Activated CD4-positive, alpha-beta T cell treated with anti-CD3 and anti-CD28 coated beads, Interleukin-2, amount 50 U/mL, for 16 hours (primary cell): ENCODE measurements at places on chromosomes 5 and 9.

GRCh38 chr9:78158286-78158685 is 77.6 kb upstream of the CEP78 start:
- no peak for DNase-seq

- no peak for DNase-seq
Measured at GRCh38 chr5:143574236-143574635, 170.8 kb upstream of the NR3C1 start.

GRCh38 chr5:96427824-96428223 is 5.2 kb downstream of the PCSK1 start:
- no peak for DNase-seq

DNA sequence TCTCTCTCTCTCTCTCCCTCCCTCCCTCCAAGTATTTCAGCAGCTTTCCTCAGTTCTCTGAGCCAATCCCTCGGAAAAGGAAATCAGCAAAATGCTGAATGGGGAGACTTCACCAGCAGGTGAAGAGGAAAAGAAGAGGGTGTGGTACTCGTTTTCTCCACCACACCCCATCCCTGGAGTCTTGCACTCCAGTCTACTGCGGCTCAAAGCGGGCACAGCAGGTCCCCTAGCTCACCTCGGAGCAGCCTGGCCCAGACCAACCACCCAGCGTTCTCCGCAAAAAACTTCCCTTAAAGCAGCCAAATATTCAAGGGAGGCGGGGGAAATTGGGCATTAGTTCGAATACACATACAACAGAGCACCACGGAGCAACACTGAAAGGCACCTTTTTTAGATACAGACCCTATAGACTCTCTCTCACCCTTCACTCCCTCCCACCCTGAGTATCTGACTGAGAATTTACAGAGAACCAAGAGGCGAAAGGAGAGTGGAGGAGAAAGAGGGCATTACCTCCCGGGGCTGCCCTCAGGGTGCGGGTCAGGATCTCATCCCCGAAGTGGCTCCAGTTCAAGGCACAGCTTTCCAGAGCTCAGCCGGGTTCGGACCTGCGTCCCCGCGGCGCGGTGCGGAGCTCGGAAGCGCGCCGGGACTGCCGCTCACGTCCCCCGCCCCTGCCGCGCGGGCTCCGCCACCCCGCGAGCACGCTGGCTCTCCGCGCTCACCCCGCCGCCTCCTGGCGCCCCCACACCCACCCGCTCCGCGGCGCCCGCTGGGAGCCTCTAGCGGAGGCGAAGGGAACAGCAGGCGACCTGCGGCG is 1638.5 kb upstream of the C9orf72 start:
- peak; percentile 34 for DNase-seq

DNA sequence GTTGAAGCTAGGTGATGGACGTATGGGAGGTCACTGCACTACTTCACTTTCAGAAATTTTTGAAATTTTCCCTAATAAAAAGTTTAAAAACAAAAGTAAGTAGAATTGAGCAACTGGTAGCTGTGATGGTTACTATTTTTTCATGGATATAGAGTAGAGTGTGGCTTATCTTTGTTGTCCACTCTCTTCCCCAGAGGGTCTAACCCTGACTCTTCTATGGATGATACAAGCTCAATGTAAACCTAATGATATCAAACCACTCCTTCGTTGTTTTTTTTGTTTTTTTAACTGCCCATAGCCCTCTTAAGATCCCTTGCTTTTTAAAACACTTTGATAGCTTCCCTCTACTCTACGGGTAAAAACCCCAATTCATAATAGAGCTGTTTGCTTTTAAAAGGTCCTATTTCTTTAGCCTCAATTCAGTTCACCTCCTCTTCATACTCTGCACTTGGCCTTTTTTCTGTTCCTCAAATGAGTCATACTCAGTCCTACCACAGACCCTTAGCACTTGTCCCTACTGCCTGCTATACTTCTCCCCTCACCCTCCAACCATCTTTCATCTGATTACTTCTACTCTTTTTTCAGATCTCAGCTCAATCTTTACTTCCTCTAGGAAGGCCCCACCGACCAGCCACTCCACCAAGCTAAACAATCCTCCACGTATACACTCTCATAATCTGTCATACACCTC is 2.6 kb downstream of the HDAC3 start:
- peak; percentile 47 for DNase-seq

DNA sequence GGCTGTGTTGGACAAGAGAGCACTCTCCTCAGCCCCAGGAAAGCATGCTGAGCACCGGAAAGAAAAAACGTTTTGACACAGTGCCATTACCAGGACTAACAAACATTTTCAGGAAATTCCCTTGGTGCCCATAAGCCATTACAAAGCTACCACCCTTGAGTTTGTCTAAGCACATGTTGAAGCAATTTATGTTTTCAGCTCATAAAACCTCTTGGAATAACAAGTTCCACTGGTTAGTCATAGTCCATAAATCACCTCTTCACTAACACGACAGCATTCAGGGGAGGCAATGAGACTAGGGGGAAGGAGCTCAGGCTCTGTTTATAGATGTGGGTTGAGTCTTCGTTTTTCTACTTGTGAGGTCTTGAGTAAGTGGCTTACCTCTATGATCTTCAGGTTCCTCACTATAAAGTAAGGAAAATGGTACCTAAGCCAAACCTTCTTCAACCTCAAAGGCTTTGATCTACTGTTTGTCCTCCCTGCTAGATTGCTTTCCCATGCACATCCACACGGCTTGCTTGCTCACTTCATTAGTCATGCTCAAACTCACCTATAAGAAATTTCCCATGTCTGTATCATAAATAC is 65.4 kb downstream of the DRD1 start:
- no peak for DNase-seq

- DNase-seq: no peak
Measured at GRCh38 chr9:112142420-112142819, 32.7 kb downstream of the SUSD1 start.

- DNase-seq: no peak
Measured at GRCh38 chr9:80251778-80252177, 680.0 kb downstream of the TLE4 start.

GRCh38 chr5:57569601-57570000 is 87.0 kb upstream of the ACTBL2 start:
- no peak for DNase-seq

- DNase-seq: no peak
Measured at GRCh38 chr5:141529873-141530272, 41.0 kb downstream of the PCDHGC5 start.

GRCh38 chr9:113296796-113297558 is 6.2 kb downstream of the RNF183 start:
- no peak for DNase-seq

DNA sequence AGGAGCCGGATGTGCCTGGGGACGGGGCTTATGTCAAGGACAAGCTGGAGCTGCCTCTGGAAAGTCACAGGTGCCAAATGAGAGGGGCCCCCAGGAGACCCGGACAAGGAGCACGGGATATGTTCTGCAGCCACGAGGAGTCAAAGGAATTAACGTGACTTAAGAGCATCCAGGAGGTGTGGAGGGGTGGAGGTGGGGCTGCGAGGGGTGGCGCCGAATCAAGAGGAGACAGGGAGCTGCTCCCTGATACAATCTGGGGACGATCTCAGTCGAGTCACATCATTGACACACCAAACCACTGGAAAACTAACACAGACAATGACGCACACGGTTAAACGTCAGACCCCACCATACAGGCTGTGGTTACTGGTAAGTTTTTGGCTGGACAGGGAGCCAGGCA is 10.4 kb downstream of the CCDC127 start:
- DNase-seq: no peak

GRCh38 chr9:77402286-77402685 is 225.0 kb downstream of the VPS13A start:
- no peak for DNase-seq

GRCh38 chr5:96229188-96229587 is 203.9 kb downstream of the PCSK1 start:
- DNase-seq: no peak

DNA sequence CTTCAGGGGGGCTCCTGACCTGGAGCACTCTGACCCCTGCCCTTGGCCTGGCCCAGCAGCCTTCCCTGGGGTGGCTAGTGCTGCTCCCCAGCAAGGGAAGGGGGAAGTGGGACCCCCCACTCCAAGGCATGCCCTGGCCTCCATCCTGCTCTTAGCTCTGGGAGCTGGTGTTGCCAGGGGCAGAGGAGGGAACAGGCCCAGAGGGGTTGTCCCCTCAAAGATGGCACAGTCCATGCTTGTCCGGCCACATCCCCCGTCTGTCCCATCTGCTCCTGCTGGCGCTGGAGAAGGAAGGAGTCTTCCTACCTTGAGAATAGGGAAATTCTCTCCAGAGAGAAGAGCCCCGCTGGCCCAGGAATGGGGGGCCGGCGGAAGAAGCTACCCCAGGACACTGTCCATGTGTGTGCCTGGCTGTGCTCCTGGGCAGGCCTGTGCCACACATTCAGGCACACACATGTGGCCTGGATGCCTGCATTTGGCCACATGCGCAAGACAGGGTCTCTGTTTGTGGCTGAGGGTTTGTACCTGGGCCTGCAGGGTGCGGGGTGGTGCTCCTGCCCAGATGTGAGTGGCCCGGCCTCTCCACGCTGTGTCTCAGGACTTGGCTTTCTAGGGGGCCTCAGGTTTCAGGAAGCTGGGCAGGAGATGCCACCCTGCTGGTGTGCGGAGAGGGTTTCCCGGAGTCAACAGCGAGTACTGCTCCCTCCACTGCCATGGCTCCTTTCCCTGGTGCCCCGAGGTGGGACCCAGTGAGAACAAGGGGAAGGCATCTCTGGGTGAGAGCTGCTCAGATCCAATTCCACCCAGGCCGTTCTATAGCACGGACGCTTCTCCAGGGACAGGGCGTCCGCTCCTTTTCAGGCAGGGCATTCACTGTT is 247.1 kb downstream of the PBX3 start:
- no peak for DNase-seq

- no peak for DNase-seq
Measured at GRCh38 chr9:132026932-132027585, 52.6 kb downstream of the MED27 start.

GRCh38 chr5:43367453-43367852 is 44.7 kb downstream of the CCL28 start:
- no peak for DNase-seq

DNA sequence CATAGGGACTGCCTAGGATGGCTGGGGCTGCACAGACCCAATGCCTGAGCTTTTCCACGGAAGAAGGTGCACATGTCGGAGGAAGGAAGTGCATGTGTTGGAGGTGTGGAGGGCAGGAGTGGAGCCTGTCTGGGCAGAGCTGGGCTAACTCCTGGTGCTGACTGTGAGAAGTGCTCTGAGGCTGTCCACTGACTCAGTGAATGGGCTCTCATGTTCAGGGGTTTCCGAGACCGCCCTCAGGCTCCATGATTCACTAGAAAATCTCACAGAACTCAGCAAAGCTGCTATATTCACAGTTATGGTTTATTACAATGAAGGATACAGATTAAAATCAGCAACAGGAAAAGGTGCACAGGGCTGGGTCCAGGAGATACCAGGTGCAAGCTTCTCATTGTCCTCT is 37.2 kb downstream of the NTNG2 start:
- no peak for DNase-seq

- no peak for DNase-seq
Measured at GRCh38 chr9:4137234-4137633, 162.6 kb downstream of the GLIS3 start.

GRCh38 chr5:119876522-119876921 is 247.2 kb downstream of the FAM170A start:
- DNase-seq: no peak

- DNase-seq: no peak
Measured at GRCh38 chr5:127228540-127229184, 61.9 kb upstream of the MEGF10 start.

DNA sequence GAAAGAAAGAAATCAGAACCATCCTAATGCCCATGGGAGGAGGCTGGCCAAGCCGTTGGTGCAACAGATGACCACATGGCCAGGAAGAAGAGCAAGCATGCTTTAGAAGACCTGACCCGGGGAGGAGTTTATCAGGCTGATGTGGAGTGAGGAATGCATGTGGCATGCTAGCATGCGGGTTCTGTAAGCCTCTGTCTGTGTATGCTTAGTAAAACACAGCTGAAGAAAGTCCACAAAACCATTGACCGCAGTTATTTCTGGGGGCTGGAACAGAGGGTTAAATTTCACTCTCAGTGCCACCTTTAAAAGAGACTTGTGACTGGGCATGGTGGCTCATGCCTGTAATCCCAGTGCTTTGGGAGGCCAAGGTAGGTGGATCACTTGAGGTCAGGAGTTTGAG is 19.1 kb downstream of the GFI1B start:
- DNase-seq: no peak

DNA sequence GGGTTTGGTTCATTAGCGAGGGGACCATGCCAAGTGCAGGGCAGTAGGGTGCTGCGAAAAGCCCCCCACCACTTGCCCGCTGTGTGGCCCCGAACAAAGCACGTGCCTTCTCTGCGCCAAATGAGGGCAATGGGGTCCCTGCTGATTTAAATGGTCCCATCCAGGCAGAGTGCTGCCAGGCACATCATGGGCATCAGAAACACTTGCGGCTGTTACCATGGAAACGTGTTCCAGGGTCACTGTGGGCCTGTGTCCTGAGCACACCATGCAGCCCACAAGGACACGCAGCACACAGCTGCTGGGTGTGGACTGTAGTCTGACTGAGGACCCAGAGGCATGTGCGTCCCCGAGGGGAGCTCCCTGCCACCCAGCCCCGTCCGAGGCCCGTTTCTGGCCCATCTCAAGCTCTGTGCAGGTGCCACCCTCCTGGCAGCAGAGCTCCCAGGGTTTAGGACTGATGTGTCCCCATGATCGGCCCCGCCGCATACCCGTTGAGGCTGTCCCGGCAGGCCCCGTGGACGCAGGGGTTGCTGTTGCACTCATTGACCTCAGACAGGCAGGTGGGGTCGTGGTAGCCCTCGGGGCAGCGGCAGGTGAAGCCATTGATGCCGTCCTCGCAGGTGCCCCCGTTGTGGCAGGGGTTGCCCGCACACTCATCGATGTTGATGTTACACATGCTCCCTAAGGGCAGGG is 31.3 kb upstream of the SEC16A start:
- no peak for DNase-seq

- no peak for DNase-seq
Measured at GRCh38 chr5:31476738-31477141, 55.2 kb downstream of the DROSHA start.

DNA sequence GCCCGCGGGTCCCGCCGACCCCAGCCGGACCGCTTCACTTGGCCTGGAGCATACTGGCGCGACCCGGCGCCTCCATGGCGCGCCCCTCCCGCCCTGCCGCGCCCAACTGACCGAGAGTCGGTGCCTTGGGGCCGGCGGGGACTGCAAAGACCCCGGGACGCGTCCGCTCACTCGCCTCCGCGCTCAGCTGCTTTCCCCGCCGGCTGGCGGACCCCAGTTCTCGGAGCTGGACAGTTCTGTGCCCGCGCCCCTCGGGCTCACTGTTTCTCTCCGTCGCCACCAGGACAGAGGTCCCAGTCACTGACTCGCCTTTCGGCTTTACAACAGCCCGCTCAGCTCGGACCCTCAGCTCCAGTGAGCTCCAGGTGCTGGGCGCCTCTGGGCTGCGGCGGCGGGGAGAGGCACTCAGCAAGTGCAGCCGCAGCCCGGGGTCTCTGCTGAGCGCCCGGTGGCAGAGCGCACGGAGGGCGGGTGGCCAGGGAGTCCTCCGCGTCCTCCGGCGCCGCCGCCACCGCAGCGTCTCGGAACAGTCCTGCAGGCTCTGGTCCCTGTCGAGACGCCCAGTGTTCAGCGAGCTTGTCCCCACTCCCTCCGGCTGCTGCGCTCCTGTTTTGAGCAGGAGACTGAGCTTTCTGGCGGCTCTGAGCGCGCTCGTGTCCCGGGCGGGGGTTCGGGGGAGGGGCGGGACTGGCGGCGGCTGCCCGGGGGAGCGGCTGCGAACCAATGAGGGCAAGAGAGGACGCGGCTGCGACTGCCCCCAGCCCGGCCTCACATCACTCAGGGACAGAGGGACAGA is at the start of gene SMIM32:
TSS of gene SMIM32 (minus strand) at position 637 of the 796 bp plus-strand sequence. CDS start 638 bp downstream, outside the sequence.
- DNase-seq: no peak

GRCh38 chr5:73201547-73202513 is 28.8 kb downstream of the TMEM174 start:
- peak; percentile 69 for DNase-seq

- peak; percentile 71 for DNase-seq
Measured at GRCh38 chr9:100505564-100506159, 32.7 kb downstream of the TMEFF1 start.
